ENCODE measurements at places on chromosomes 1 and 21.

DNA sequence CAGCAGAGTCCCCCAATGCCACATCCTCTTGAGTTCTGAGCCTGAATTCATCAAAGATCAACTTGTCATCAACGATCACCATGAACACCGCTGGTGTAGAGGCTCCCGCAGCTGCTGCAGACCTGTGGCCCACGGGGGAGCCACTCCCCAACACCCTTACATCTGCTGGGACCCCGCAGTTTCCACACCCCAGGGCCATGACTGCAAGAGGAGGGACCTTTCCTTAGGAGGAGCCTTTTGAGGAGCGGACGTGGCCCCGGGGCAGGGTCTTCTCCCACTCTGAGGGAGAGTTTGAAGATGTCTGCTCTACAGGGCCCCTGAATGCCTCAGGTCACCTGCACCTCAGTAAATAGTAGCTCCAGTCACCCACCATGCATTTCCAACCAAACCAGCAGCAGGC is 2.7 kb downstream of the PRDM15 start:
- no peak for DNase-seq

- DNase-seq, result no peak
These were observed 56.9 kb downstream of the TRIM11 start for GRCh38 chr1:228349701-228350171.

DNA sequence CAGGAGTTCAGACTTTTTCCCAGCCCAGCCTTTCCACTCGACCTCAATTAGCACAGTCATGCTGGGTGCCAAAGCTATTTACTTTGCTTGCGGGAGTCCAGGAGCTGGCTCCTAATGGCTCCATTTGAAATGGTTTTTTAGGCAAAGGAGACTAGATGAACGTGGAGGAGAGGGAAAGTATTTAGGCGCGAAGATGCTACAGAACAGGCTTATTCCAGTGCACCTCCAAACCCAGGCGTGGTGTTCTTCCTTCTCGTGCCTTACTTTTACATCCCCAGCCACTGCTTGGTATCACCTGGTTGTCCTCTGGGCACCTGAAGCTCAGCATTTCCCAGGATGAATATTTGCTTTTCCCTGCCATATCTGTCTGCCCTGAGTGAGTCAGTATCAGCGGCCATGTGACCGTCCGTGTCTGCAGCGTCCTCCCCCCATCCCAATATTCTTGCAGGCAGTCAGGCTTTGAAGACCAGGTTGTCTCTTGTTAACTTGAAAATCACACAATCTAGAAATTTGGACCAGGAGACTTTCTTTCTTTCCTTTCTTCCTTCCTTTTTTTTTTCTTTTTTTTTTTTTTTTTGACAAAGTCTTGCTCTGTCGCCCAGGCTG is 198.5 kb downstream of the DYRK1A start:
- DNase-seq, result no peak

- no peak for DNase-seq
These were observed 40.1 kb downstream of the BTF3L4 start for GRCh38 chr1:52096216-52096615.

DNA sequence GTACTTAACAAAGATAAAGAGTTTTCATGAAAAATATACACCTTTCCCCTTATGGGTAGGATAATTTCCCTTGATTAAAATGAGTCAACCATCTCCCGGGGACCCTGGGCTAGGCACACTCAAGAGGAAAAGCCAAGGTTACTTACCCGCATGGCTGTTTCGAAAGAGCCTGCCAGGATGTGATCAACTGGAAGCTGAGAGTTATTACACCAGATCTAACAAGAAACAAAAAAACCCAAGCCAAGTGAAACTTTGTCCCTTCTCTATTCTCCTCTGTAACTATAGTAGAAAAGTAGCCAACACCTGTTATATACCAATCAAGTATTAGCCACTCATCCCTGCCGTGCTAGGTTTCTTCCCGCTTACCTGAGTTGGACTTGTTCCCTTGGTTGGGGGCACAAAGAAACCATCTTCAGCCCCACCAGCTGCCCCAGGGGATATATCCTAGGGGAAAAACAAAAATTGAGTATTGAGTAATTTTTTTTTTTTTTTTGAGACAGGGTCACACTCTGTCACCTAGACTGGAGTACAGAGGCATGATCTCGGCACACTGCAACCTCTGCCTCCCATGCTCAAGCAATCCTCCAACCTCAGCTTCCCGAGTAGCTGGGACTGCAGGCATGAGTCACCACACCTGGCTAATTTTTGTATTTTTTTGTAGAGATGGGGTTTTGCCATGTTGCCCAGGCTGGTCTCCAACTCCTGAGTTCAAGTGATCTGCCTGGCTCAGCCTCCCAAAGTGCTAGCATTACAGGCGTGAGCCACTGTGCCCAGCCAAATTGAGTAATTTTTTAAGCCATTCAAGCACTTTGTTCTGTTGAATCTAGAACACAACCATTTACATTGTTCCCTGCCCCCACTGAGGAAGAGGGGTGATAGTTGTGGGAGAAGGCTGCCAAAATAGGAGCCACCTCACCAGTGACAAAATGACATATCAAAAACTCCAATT is 8.4 kb upstream of the PEX19 start:
- no peak for DNase-seq

DNA sequence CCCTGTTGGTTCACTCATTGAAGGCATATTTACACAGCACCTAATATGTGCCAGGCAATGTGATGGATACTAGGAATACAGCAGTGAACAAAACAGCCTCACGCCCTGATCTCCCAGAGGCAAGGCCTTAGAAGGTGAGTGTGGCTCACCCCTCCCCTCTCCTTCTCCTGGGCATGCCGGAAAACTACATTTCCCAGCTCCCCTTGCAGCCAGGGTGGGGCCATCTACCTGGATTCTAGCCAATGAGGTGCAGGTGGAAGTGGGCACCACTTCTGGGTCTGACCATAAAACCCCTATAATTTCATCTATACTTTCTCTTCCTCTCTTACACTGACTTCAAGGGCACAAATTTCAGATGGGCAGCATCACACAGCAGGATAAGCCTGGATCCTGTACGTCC is 63.8 kb downstream of the FBXO2 start:
- DNase-seq, result no peak

DNA sequence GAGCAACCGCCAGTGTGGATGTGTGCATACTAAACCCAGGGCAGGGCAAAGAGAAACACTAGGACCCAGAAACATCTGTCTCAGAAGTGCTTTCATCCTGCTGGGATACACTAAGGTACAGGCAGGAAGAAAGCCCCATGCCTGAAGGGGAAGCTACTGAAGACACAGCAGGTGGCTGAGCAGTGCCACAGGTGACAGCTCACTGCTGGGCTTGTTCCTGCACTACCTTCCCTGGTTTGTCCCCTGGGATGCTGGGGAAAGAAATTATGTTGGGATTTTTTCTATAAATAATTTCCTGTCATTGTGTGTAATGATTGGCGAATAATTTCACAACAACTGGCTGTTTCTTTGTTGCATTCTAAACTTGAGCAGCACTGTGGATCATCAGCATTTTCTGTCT is 245.3 kb upstream of the RAB4A start:
- DNase-seq, result no peak

GRCh38 chr21:37233551-37234146 is 33.5 kb downstream of the VPS26C start:
- DNase-seq, result no peak

DNA sequence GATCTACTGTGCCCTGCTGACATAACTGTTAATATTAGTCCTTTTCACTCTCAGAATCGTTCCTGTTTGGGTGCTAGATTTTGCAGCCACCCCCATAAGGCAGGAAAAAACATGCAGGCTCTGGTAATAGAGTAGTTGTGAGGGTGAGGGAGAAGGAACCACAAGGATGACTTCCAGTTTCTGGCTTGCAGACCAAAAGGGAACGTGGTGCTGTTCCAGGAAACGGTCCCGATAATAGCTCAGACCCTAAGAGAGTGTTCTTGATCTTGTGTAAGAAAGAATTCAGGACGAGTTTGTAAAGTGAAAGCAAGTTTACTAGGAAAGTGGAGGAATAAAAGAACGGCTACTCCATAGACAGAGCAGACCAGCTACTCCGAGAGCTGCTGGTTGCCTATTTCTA is 50.7 kb upstream of the RHOU start:
- no peak for DNase-seq

- DNase-seq, result no peak
These were observed 448 bp upstream of the COL9A2 start for GRCh38 chr1:40317394-40318074.

DNA sequence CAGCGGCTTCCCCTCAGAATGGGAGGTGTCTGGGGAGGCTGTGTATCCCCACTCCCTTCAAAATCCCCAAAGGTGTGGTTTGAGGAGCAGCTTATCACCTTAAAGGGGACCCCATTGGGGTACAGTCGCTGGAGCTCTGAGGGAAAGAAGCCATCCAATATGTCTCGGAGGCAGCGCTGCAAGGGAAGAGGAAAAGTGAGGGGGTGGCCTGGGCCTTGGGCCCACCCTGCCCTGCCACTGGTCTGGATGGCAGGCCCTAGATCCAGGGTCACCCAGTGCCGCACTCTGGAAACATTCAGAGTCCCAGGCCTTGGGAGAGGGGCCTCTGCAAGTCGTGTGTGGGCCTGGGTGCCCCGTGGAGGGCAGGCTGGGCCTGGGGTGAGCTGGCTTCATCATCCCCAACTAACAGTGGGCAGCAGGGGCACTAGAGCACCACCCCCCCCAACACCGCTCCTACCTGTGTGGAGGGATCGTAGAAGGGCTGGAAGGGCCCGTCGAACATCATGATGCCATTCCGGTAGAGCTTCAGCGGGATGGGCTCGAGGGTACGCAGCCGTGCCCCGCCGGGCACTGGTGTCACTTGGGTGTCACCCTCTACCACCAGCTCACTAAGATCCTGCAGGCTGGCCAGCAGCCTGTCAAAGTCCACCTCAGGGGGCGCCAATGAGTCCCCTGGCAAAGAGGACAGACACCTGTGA is 5.6 kb downstream of the SH3BGRL3 start:
- DNase-seq, result no peak

GRCh38 chr1:119896303-119896702 is at the start of gene ADAM30:
ADAM30 (minus strand) TSS chr1:119896515; CDS start chr1:119896336, 179 bp downstream.
- no peak for DNase-seq

GRCh38 chr1:233113009-233113879 is 162.8 kb downstream of the NTPCR start:
- DNase-seq, result peak; percentile 99

GRCh38 chr1:115277276-115277675 is 60.8 kb downstream of the NGF start:
- DNase-seq, result peak; percentile 53

GRCh38 chr1:42934541-42935312 is 23.9 kb downstream of the SLC2A1 start:
- DNase-seq, result peak; percentile 15

DNA sequence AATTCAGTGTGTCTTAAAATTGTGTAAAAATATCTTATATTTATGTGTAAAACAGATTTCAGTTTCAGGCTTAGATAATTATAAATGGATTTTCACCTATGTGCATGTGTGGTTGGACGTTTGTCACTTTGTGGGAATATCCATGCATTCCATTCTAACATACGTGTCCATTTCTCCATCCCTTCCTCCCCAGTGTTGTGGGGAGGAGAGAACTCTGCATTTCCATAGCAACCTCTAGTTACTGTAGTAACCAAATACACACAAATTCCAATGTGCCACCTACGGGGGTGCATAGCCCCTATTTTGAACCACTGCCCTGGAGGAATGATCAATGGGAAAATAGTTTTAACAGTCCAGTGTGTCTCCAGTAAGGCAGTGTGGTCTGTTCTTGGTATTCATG is 79.0 kb downstream of the RASAL2 start:
- peak; percentile 55 for DNase-seq

GRCh38 chr1:6922096-6922931 is 137.1 kb downstream of the CAMTA1 start:
- DNase-seq, result peak; percentile 31

- DNase-seq, result peak; percentile 87
These were observed 709 bp downstream of the NECTIN4 start for GRCh38 chr1:161088587-161089110.

- DNase-seq, result no peak
These were observed 521.8 kb downstream of the PTPRU start for GRCh38 chr1:29757866-29758780.

- no peak for DNase-seq
These were observed 1036.0 kb downstream of the AMY1C start for GRCh38 chr1:104785575-104786187.

Data from epithelial cell of esophagus (primary cell).